AG09309 (cell line): ENCODE measurements at places on chromosomes 1 and 21.

GRCh38 chr1:218558271-218558810, 213.2 kb downstream of the TGFB2 start:
- DNase-seq = no peak

- no peak for DNase-seq
Observed at GRCh38 chr1:12172042-12172851, 5.5 kb downstream of the TNFRSF1B start.

- DNase-seq = no peak
Observed at GRCh38 chr1:56533197-56533596, 46.2 kb downstream of the PLPP3 start.

- DNase-seq = no peak
Observed at GRCh38 chr1:214380986-214381695, 100.2 kb downstream of the SMYD2 start.

DNA sequence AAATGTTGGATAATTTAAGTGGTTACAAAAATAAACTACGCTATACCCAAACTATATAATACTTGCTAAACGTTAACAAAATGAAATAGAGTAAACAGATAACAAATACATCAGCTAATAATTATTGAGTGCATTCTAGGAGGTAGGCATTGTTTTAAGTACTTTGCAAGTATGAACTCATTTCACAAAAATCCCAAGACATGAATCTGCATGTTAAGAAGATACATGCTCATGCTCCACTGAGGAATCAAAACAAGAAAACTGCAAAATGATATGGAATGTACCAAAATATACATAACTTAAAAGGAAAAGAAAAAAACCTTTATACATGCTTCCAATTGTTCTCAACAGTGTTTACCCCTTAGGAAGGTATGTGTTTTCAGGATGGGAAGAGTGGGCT, 2.5 kb downstream of the FRRS1 start:
- DNase-seq = no peak

DNA sequence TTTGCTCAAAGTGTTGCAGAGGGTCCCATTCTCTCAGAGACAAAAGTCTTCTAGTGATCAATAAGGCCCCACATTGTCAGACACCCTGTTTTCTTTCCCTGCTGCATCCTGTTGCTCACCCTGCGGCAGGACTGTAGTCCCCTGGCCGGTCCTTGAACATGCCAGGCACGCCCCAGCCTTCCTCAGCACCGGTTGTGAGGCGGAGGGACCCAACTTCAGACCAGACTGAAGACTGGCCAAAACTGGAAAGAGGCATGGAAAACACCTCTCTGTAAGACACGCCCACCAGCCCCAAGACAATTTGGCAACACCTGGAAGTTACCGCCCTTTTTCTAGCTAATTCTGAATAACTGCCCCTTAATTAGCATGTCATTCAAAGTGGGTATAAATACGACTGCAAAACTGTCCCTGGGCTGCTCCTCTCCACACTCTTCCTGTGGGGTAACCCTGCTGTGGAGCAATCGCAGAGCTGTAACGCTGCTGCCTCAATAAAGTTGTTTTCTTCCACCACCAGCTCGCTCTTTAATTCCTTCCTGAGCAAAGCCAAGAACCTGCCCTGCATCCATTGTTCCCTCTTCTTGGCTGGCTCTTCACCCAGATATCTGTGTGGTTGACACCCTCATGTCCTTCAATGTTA, 23.8 kb downstream of the PLA2G2A start:
- no peak for DNase-seq

GRCh38 chr1:25253911-25254310, 6.7 kb upstream of the RSRP1 start:
- DNase-seq = no peak
